Activated CD8-positive, alpha-beta memory T cell treated with anti-CD3 and anti-CD28 coated beads for 36 hours (primary cell): ENCODE measurements at places on chromosomes 1 and 21. TPM values are rescaled to one million over a fixed set of nuclear protein-coding genes. Genes with fewer than 3 reads are reported as not detected.

HSD3B1 gene
- not detected for total RNA-seq

DIPK1A gene
- 10.2 TPM for total RNA-seq

SPRR4 gene
- total RNA-seq, result not detected

RIMS3 gene
- 1.2 TPM for total RNA-seq

OR2L3 gene
- not detected for total RNA-seq

CCDC27 gene
- not detected for total RNA-seq

AIM2 gene
- 64.8 TPM for total RNA-seq

FAM78B gene
- 0.13 TPM for total RNA-seq

CELA2A gene
- total RNA-seq, result not detected

PRXL2B gene
- 40.0 TPM for total RNA-seq

ZNF496 gene
- total RNA-seq, result 23.1 TPM

LRRC8B gene
- 39.7 TPM for total RNA-seq

FAM89A gene
- 14.3 TPM for total RNA-seq

KCNJ9 gene
- not detected for total RNA-seq

SLC1A7 gene
- not detected for total RNA-seq

CADM3 gene
- total RNA-seq, result not detected
